ENCODE measurements at places on chromosomes 1 and 21.

GRCh38 chr21:29737186-29737585 is 202.6 kb downstream of the GRIK1 start:
- no peak for DNase-seq

DNA sequence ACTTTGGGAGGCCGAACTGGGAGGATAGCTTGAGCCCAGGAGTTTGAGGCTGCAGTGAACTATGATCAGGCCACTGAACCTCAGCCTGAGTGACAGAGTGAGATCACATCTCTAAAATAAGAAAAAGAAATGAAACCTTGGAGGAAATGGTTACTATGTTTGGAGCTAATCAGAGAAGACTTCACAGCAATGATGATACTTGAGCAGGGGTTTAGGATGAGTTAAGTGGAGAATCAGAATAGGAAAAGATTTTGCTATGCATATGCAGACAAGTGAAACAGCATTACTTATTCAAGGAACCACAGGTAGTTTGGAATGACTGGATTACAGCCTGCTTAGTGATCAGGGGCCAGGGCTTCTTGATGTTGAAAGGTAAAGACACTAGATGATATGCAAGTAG is 1.3 kb upstream of the CD5L start:
- no peak for DNase-seq

DNA sequence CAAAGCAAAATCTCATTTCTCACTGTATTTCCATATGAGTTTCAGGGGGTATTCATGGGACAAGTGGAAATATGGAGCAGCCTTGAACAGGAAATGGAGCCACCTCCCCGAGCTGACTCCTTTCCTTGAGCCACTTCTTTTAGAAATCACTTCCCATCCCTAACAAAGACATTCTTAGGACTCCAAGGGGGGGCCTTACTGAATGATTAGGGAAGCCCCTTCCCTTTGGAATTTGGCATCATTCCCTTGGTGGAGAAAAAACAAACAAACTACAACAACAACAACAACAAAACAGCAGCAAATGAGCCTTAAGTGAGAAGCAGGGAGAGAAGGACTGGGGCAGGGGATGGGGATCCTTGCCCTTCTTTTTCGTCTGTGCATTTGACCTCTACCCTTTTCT is 278.3 kb downstream of the ZNF648 start:
- no peak for DNase-seq

DNA sequence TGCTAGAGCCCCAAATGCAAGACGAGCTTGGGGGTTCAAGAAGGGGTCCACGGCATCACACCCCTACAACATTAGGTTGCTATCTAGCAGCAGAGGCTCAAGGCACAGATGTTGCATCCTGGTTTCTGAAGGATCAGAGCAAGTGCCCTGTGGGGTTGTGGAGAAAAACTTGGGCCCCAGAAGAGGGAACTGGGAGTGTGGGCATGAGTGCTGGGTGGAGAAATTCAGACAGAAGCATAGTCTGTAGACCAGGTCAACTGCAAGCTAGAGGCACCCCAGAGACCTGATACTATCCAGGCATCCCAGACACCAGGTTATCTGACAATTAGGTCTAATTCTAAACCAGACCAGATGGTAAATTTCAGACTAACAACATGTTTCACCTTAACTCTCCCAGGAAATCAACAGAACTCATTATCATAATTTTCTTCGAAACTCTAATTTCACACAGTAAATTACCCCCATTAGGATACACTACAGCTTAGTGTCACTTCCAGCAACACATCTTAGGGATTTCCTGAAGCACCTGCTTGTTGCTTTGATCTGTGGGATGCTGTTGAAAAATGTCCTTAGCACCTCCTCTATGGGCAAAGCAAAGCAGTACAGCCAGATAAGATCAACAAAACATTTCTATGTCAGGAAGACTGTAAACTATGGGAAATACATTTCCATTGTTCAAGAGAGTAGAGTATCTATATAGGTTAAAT is 179.3 kb downstream of the VAV3 start:
- DNase-seq, result no peak

- DNase-seq, result no peak
These were observed 51.1 kb downstream of the SKI start for GRCh38 chr1:2279210-2279639.

DNA sequence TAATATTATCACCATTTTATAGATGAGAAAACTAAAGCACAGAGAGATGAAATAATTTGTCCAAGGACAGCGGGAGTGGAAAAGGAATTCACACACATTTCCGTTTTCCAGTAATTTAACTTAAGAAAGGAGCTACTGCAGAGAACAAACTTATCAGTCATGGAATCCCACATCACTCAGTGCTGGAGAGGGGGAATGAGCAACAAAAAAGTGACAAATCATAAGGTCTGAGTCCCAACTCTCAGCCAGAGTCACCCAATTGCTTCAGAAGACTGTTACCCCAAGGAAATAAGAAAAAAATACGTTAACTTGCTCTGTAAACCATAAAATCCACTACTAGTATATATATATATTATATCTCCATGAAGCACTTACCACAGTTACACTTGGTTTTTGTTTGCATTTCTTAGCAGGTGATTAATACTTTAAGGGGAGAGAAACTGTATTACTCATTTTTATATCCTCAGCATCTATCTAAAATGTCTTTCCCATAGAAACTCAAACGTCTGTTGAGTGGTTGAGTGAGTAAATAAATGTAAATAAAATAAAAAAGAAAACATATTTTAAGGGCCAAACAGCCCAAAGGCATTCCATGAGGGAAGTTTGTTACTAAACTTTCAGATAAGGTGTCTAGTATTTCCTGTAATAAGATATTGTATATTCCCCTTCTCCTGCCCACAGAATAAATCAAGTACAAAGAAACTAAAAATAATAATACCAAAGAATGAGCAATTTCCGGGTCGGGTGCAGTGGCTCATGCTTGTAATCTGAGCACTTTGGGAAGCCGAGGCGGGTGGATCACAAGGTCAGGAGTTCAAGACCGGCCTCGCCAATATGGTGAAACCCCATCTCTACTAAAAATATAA is 76.8 kb downstream of the SLC45A1 start:
- no peak for DNase-seq

DNA sequence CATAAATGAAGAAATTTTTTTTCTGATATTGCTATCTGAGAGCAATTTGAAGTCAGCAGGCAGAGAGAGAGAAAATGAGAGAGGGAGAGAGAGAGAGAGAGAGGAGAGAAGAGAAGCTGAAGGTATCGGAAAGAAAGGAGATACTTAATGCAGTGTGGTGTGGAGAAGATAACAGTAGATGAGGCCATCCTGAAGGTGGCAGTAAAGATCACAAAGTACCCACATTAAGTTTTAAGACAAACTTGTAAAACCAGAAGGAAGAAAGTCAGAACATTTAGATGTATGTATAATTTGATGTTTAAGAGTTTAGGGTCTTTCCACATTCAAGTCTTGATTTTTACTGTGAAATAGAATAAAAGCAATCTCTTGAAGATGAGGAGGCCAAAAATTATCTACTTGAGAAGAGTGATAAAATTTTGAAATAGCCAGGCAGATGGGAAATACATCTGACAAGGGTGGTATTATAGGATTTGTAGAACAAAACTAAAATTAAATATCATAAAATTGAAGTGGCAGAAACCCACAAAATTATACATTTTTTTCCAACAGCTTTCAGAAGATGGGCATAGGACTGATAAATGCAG is 1753.4 kb downstream of the MRPL39 start:
- DNase-seq, result no peak

DNA sequence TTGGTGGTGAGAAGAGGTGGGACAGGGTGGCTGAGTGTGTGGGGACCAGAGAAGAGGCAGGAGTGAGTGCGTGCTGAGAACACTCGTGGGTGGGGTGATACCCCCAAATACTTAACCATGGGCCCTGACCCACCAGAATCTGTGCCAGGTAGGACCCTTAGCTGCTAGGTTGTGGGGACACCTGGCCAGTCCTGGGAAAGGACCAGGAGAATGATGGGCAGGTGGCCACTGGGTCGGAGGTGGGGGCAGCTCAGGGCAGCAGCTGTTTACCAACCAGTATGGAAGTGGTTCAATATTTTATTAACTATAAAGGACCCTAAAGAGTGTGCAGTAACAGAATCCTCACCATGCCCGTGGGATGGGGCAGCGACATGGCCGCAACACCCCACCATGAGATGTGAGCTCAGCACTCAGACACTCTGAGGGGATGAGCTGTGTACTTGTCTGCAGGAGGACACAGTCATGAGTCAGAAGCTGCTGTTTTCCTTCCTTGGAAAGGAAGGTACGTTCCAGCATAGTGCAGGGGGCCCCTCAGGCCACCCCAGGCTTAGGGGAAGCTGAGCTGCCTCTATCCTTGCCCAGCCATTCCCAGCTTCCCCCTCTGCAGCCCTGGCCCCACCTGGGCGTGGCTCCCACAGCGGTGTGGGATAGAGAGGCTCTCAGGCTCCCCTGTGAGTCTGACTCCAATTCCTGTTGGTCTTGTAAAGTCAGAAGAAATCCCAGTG is 25.4 kb downstream of the TEX35 start:
- DNase-seq, result no peak

GRCh38 chr1:4854367-4854766 is 200.0 kb downstream of the AJAP1 start:
- no peak for DNase-seq

DNA sequence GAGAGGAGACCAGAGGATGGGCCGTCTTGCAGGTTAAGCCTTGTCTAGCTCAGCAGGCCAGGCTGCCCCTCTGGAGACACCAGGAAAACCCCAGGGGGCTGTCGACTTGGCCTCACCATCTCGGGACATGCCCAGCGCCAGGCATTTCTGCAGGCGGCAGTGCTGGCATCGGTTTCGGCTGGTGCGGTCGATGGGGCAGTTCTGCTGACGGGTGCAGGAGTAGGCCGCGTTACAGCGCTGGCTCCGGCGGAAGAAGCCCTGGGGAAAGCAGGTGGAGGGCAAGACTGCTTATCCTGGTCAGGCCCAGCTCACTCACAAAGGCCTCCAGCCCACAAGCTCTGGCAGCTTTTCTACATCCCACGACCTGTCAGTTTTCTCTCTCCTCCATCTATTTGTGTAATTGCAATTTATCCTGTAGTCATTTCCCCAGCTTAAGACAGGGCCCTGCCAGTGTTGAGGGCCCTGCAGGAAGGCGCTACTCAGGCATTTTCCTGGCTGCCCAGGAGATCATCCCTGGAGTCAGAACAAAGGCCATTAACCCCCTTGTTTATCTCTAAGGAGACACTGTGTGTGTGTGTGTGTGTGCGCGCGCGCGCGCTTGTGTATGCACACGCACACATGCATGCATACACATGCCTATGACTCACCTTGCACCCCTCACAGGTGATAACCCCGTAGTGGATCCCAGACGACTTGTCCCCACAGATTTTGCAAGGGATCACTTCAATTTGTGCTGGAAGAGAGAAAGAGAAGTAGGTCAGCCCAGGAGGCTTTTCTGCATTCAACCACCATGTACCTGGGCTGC is 11.5 kb upstream of the LINGO4 start:
- no peak for DNase-seq

- no peak for DNase-seq
These were observed 9.7 kb upstream of the PRELP start for GRCh38 chr1:203465948-203466347.
